H9 (cell line): ENCODE measurements at places on chromosomes 3 and 15.

GRCh38 chr3:138726946-138727730, 107.6 kb downstream of the PIK3CB start:
- DNase-seq, result no peak

DNA sequence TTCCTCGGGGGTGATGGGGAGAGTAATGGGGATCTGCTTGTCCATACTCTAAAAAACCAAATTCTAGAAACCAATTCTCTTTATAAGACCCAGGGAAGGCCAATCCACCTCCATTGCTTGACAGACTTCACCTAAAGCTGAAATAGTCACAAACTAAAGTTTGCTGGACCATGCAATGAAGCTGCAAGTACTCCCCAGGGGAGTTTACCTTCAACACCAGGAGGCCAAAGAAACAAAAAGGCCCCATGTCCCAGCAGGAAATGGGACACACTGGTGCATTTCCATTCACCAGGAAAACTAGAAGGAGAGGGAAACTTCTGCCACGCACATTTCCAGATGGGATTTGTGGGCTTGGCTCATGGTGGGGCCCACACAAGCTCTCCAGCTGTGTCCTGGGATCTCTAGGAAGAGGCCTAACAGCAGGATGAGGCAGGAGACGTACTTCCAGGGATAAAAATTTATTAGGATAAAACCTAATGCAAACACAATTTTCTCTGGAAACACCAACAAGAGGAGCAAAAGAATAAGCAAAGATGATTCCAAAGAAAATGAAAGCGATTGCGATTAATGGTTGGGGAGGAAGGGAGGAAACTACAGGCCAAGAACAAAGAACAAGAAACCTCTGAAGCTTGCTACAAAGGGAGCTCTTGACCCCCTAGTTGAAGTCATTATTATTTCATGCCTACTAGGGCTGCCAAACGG, 238.0 kb upstream of the LRTM1 start:
- no peak for DNase-seq

- DNase-seq, result no peak
These were observed 1.8 kb upstream of the ROPN1B start for GRCh38 chr3:125967156-125967555.

DNA sequence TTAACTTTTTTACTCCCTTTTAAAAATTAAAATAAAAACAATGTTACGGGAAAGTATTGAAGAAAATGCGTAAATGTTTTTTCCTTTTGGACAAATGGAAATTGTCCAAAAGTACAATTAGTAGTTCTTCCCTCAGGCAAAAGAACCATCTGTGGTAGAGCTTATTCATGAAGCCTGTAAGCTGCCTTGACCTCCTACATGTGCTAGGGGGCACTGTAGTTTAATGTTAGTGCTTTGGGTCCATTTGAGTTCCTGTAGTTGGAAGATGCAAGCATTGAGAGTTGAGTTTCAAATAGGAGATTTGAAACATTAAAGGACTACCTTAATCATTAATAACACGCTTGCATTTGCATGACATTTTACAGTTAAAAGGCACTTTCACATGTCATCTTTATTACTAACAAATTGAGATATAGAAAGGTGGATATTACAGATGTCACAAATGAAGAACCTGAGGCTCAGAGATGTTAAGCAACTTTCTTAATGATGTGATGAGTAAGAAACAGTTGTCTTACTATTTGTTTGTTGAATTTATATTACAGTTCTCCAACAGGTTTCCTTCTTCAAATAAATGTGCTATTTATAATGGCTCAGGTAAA, 1.8 kb upstream of the ZNF385D start:
- no peak for DNase-seq

DNA sequence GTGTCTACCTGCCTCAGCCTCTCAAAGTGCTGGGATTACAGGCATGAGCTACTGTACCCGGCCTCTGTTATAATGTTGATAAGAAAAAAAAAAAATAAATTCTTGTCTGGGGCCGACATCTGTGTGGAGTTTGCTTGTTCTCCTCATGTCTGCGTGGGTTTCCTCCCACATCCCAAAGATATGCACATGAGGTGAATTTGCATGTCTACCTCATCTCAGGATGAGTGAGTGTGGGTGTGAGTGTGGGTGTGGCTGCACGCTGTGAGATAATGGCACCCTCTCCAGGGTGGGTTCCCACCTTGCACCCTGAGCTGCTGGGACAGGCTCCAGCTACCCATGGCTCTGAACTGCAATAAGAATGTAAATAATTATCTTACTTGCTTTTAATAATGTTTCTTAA, 25.9 kb upstream of the UACA start:
- DNase-seq, result no peak
